Motor neuron (in vitro differentiated cells): ENCODE measurements at places on chromosomes 4 and X.
A peak's percentile ranks its signal among the peaks of the same experiment; 100 is the strongest.

GRCh38 chrX:49287665-49288064 is 15.8 kb upstream of the GAGE10 start:
- no peak for ATAC-seq

- ATAC-seq = peak; percentile 51
These were observed 75.2 kb downstream of the PSAPL1 start for GRCh38 chr4:7359400-7360062.

GRCh38 chr4:2281575-2282343 is 19.9 kb upstream of the MXD4 start:
- ATAC-seq = no peak

DNA sequence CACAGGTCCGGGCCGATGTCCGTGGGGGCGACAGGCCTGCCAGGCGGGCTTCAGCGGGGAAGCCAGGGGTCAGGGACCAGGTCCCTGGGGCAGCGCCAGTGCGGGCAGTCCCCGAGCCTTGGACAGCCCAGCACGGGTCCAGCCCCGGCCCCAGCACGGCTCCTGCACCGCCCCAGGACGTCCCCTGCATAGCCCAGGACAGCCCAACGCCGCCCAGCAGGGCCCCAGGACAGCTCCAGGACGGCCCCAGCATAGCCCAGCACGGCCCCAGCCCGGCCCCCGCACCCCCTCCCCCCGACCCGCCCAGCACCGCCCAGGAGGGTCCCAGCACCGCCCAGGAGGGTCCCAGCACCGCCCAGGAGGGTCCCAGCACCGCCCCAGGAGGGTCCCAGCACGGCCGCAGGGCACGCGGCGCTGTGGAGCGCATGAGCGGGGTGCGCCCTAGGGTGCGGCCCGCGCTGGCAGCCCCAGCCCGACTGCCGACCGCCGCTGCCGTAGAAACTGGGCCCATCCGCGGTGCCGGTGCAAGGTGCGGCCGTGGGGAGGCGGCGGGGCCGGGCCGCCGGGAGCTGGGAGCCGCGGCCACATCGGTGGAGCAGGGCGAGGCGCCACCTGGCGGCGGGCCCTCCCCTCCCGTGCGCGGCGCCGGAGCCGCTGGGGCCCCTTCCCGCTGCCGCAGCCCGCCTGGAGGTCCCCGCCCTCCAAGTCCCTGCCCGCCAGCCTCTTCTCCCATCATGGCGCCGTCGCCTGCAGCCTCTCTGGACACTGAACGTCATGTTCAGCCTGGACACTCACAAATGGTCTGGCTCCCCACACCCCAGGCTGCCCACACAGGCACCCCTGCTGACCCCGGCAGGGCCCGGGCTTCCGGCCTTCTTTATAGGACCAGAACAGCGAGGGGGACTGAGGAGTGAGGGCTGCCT is 106.8 kb upstream of the NKX1-1 start:
- ATAC-seq = peak; percentile 94

- no peak for ATAC-seq
These were observed 6.6 kb downstream of the TLL1 start for GRCh38 chr4:165879641-165880040.

GRCh38 chr4:24164054-24164693 is 274.3 kb upstream of the PPARGC1A start:
- ATAC-seq = no peak
